ENCODE measurements at places on chromosomes 11 and 22. TPM values are rescaled to one million over a fixed set of nuclear protein-coding genes. Genes with fewer than 3 reads are reported as not detected.

Gene ARRB1
- 13.4 TPM for total RNA-seq

Gene DDI1
- total RNA-seq, result not detected

Gene BTG4
- total RNA-seq, result not detected

Gene GP1BB
- total RNA-seq, result not detected

Gene NUCB2
- 91.8 TPM for total RNA-seq

Gene SLC22A6
- total RNA-seq, result not detected

Gene MUC2
- total RNA-seq, result not detected

Gene ACER3
- 12.2 TPM for total RNA-seq

DNA sequence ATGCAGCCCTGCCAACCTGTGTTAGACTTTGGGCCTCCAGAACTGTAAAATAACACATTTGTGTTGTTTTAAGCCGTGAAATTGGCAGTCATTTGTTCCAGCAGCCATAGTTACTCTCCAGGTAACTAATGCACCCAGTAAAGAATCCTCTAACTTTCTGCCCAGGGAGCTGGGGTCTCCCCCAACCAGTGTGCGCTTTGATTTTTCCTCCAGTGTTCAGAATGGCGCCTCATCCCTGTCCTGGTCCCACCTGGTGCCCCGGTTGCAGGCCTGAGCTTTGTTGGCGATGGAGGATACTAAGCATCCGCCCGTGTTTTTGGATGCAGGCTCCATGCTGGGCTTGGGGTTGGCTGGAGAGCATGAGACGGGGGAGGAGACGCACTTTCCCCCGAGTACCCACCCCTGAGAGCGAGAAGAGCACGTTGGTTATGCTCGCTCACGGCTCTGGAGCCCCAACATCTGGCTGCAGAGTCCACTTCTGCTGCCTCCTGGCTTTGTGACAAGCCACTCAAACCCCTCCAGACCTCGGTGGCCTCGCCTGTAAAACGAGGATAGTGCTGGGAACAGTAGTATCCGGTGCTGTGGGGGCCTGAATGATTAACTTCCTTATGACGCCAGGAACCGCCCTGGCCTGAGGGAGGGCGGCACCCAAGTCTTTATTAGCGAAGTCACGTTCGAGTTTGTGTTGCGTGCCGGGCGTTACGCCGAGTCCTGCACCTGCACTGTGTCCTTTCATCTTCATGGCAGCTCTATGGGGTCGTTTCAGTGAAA lies 25.8 kb downstream of the MRGPRD start:
- no peaks in the 10 kb centered on the region for H3K36me3 ChIP-seq
- H3K27me3 ChIP-seq, result no peaks in the 10 kb centered on the region
- no peak overlapping the region for H3K4me3 ChIP-seq
- no peak overlapping the region for H3K27ac ChIP-seq
- no peak for DNase-seq
- H3K4me1 ChIP-seq, result peaks cover 1% of the 10 kb centered on the region

DNA sequence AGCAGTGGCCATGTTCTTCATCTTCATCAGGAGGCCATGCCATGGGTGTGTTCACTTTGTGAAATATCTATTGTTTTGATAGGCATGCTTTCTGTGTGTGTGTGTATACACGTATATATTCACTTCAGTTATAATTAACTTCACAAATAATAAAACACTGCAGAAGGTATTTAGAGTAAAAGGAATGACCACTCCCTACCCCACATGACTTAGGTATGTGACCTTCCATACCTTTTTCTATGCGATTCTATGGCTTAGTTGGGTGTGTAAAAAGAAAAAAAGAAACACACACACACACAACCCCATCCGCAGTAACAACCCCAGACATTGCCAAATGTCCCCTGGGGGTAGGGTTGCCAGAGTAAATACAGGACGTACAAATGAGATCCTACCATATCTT lies 72.0 kb downstream of the CYTH4 start:
- no peak for DNase-seq
- H3K36me3 ChIP-seq, result no peaks in the 10 kb centered on the region
- H3K4me3 ChIP-seq, result no peak overlapping the region
- peaks cover 8% of the 10 kb centered on the region for H3K27me3 ChIP-seq
- H3K4me1 ChIP-seq, result peaks cover 4% of the 10 kb centered on the region

DNA sequence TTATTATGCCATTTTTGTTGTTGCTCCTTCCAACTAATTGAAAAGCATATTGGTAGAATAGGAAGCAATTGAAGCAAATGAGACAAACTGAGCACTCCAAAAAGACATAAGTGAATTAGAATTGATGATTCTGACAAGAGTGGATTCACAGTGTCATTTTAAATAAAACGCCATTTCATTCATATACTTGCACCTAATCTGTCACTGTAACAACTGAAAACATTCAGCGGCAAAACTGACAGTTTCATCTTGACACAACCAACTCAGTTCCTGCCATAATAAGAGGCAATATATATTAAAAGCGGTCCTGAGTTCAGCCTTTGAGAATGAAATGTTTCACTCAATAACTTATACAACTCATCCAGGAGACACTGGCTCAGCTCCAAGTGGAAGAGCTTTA lies 306.8 kb downstream of the CNTN5 start:
- H3K27me3 ChIP-seq, result no peaks in the 10 kb centered on the region
- H3K27ac ChIP-seq, result no peak overlapping the region
- no peaks in the 10 kb centered on the region for H3K4me1 ChIP-seq
- no peak for DNase-seq
- no peaks in the 10 kb centered on the region for H3K36me3 ChIP-seq

DNA sequence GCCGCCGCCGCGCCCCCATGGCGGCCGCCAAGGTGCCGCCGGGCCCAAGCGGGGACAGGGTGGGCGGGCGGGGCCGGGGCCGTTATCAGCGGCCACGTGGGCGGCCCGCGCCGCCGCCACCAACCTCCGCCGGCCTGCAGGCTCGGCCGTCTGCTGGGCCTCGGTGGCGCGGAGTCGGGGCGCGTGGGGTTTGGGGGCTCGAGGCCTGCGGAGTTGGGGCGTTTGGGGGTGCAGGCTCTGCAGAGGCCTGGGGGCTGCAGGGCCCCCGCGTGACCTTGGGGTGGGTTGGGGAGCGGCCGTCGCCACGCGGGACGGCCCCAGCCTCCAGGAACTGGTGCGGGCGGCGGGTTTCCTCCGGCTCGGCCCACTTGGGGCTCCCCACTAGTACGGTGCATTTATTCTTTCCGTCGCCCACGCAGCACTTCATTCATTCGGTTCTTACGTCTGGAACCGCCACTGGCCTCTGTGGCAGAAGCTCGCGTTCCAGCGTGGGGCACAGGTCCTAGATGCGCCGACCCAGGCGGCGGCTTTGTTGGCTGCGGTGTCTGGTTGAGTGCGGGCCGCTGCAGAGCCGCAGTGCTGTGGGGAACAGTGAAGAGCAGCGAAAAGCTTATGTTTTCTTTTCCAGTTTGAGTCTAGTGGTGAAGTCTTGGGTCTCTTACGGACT lies 740 bp upstream of the TRMT2A start:
- peaks cover 62% of the 10 kb centered on the region for H3K36me3 ChIP-seq
- peak overlapping the region; percentile 81 for H3K27ac ChIP-seq
- peak overlapping the region; percentile 86 for H3K4me3 ChIP-seq
- DNase-seq, result peak; percentile 62
- H3K4me1 ChIP-seq, result peaks cover 54% of the 10 kb centered on the region

- H3K4me3 ChIP-seq, result no peak overlapping the region
- H3K4me1 ChIP-seq, result peaks cover 42% of the 10 kb centered on the region
- H3K36me3 ChIP-seq, result peaks cover 17% of the 10 kb centered on the region
- H3K27ac ChIP-seq, result no peak overlapping the region
- DNase-seq, result no peak
These were observed 50.3 kb downstream of the COPB1 start for GRCh38 chr11:14449302-14449714.

- peak overlapping the region; percentile 74 for H3K4me3 ChIP-seq
- H3K27me3 ChIP-seq, result no peaks in the 10 kb centered on the region
- no peak for DNase-seq
- H3K27ac ChIP-seq, result no peak overlapping the region
These were observed 997 bp downstream of the TST start for GRCh38 chr22:37018086-37018814.

DNA sequence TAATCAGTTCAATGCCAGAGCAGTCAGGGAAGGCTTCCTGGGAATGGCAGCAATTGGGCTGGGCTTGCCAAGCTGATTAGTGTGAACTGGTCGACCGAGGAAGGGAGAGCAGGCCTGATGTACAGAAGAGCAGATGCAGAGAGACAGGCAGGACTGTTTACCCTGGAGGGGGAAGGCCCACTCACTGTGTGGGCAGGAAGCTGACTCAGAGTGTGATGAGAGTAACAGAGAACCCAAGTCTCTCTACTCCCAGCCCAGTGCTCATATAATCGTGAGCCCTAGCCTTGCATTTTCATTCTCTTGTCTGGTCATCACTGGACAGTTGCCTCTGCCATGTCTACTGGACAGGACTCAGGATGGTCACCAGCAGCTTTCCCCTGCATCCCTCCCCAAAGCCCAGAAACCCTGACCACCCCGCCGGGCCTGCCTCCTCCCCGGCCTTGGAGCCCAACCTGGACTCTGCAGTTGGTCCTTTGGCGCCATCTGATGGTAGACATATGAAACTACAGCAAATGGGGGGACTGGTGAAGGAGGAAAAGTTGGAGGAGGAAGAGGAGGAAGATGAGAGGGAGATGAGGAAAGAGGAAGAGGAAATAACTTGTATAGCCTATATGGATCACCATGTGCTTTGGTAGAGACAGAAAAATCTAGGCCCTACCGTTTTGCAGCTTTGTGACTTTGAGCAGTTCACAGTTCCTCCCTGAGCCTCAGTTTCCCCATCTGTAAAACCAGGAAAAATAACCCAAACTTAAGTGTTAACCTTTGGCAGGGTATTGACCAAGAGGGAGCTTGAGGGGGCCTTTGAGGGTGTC lies 43.4 kb upstream of the PRDM11 start:
- peak overlapping the region; percentile 65 for H3K27ac ChIP-seq
- DNase-seq, result peak; percentile 76
- peak overlapping the region; percentile 62 for H3K4me3 ChIP-seq
- H3K36me3 ChIP-seq, result no peaks in the 10 kb centered on the region
- peaks cover 11% of the 10 kb centered on the region for H3K4me1 ChIP-seq
